Right lobe of liver (tissue), 6 donors: ENCODE measurements at places on chromosomes 4 and X. TPM values are rescaled to one million over a fixed set of nuclear protein-coding genes. Genes with fewer than 3 reads are reported as not detected.

The BDH2 gene
- 70.6 TPM for total RNA-seq

The ABLIM2 gene
- 1.9 TPM for total RNA-seq

The PDHA2 gene
- total RNA-seq, result not detected

DNA sequence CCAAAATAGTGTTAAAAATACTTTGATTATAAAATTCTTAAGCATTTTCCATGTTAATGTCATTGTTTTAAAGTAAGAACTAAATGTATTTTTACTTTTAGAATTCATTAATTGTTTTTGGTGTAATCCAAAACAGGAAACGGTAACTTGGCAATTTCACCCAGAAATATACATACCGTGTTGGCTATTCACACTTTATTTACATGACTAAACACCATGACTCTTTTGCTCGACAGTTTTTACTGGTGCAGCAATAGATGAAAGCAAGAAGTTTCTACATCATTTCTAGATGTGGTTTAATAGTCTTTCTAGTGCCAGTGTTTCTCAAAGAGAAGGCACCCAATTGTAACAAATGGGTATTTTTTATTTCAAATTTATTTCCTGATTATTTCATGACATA is 25.6 kb upstream of the MAGEA1 start:
- DNase-seq, result no peak

GRCh38 chr4:40243386-40243948 is 46.6 kb downstream of the RHOH start:
- DNase-seq, result no peak

- no peak for DNase-seq
Observed at GRCh38 chr4:97867557-97868091, 275.7 kb downstream of the STPG2 start.

DNA sequence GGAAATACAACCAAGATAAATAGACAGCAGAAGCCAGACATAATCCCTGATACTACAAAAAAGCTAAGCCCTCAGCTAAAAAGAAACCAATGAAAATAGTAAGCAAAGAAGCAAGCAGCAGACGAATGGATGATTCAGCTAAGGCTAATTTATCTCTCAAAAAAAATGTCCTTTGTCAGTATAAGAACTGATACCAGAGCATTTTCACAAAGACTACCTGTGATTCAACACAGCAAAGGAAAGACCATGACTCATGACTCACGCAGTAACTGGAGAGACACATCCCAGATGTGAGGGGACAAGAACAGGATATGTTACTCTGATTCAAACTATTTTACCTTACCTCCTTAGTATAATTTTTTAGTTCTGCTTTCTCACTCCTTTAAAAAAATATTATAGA is 22.7 kb upstream of the TMPRSS11F start:
- DNase-seq, result no peak

GRCh38 chrX:15373976-15374375 is 10.2 kb downstream of the VEGFD start:
- DNase-seq, result no peak

DNA sequence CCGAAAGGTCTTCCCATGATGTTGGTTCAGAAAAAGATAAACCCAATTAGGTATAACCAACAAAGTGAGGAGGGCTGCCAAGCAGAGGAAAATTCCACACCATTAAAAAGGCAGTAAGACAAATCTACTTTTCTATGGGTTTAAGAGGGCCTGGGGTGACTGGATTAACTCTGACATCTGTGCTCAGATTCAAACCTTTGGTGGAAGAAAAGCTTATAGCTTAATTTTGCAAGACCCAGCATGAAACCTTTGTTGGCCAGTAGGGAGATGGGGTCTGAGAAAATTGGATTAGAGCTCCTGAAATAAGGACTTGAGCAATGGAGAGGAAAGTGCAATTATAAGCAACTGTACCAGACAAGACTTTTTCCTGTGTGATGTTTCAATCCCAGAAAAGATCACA is 104.2 kb downstream of the KDR start:
- DNase-seq, result no peak

GRCh38 chr4:36243355-36244256 is 708 bp downstream of the ARAP2 start:
- peak; percentile 70 for DNase-seq

DNA sequence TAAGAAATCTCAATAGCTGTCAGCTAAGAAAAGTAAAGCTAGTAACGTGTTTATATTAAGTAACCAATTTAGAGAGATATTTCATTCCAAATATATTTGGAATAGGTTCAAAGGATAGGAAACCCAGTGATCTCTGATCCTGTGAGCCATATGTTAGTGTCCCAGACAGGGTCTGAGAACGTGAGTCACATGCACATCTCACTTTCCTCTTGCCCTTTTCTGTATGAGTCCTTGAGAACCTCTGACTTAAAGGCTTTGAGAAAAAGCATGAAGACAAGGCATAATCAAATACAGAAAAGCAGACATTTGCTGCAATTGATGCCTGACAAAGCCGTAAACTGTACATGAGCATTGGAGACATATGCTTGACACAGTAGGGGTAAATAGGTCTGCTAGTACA is 655.1 kb upstream of the ADGRL3 start:
- DNase-seq, result no peak

GRCh38 chr4:113637823-113638561 is 123.5 kb downstream of the CAMK2D start:
- no peak for DNase-seq

GRCh38 chrX:151973851-151974335 is 583 bp downstream of the GABRE start:
- DNase-seq, result peak; percentile 23

- DNase-seq, result peak; percentile 79
Observed at GRCh38 chrX:107676559-107677378, 48.5 kb downstream of the PRPS1 start.

DNA sequence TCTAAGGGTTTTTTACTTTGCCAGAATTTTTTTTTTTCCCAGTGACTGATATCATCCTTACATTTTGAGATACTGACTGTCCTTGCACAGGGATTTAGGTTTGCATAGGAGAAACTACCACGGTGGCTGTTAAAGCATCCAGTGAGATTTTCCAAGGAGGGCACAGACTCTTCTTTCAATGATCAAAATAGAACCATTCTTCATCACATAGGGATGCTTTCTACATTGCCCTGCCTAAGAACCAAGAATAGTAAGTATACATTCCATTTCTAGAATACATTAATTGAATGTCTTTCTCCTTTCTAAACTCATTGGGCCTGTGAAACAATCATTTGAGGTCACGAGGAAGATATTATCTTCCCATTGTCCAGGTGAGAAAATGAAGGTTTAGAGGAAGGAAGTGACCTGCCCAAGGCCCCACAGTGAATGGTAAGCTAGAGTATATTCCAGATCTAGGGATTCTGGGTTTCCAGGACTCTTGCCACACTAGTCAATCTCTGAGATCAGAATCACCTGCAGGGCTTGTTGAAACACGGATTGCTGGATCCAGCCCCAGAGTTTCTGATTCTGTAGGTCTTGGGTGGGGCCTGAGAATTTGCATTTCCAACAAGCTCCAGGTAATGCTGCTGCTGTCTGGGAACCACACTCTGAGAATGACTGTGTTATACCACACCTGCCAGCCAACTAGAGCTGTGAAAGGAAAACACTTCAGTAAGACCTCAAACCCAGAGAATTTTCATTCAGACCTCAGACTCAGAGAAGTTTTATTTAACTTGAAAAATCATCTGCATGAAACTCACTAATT is 17.7 kb upstream of the TMEM154 start:
- no peak for DNase-seq

DNA sequence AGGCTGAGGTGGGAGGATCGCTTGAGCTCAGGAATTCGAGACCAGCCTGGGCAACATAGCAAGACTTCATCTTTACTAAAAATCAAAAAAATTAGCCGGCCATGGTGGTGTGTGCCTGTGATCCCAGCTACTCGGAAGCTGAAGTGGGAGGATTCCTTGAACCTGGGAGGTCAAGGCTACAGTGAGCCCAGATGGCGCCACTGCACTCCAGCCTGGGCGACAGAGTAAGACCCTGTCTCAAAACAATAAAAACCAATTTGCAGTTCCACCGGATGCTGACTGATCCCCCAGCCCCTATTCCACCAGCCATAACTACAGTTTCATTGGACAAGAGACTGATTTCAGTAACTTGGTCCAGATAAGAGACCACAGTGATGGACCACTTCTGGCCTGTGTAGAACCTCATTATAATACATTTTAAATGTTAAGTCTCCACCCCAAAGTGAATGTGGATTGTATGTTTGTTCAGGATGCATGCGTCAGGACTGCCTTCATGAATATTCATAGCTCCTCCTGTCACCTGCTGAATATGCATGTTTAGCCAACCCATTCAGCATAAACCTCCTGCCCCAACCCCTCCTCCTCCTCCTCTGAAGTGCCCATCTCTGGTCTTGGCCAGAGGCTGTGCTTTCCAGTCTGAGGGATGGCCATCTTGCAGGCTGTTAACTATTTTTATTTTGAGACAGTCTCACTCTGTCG is 2.3 kb upstream of the SLBP start:
- DNase-seq, result no peak

- no peak for DNase-seq
Observed at GRCh38 chr4:189124149-189124758, 816.4 kb upstream of the FRG1 start.

DNA sequence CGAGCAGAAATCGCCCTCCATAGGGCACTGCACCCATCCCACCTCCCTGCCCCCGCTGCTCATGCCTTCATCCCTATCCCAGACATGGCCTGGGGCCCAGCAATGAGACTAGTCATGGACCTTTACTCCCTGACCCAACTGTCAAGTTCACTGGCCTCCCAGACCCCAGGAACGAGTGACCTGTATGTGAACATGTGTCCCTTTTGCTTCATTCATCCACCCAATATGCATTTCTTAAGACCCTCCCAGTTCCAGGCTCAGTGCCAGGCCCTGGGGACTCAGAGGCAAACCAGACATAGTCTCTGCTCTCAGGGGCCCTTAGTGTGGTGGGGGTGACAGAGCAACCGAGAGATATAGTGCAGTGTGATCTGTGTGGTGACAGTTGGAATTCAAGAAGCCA is 67.0 kb downstream of the EFNB1 start:
- no peak for DNase-seq
